ENCODE measurements at places on chromosomes 2 and 18. TPM values are rescaled to one million over a fixed set of nuclear protein-coding genes. Genes with fewer than 3 reads are reported as not detected.

DNA sequence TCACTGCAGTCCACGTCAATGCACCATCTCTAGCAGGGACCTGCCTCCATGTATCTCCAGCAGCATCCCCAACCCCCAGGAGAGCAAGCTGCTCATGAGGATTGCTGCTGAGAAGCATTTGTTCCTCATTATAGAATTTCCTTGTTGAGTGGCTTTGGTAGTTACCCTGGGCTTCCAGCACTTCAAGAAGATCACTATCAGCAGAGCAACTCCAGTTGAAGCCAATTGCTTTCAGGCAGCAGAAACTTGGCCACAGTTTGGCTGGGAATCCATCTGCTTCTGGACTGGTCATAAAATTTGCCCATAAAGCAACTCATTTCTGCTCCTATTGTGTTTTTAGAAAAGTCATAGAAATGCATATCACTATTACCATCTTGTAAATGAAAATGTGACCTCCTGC lies 17.4 kb downstream of the TRPM8 start:
- no peak overlapping the region for H3K27ac ChIP-seq
- H3K36me3 ChIP-seq, result no peaks in the 10 kb centered on the region

GRCh38 chr2:188404341-188405004 lies 112.8 kb downstream of the GULP1 start:
- no peaks in the 10 kb centered on the region for H3K27me3 ChIP-seq
- no peaks in the 10 kb centered on the region for H3K36me3 ChIP-seq
- H3K4me3 ChIP-seq, result no peak overlapping the region
- no peak for DNase-seq

DNA sequence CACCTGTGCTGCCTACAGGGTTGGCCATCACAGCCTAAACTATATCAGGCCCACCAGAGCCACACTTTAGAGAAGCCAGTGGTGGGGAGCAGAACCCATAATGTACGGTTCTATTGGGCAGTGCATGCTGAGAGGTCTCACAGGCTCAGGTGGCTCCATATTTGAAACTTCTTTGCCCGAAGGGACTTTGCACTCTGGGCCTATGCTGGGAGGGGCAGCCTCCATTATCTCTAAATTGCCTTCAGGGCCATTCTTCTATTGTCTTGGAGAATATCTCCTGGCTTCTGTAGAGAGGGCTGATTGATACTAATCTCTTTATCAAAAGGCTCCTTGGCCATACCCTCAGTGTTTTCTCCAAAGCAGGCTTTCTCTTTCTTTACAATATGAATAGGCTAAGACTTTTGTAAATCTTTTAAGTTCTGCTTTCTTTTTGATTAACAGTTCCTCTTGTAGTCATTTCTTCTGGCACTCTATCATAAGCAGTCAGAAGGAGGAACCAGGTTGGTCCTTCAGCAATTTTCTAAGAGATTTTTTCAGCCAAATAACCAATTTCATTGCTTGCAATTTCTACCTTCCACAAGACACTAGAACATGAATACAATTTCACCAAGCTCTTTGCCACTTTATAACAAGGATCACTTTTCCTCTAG lies 44.5 kb downstream of the RPE start:
- H3K36me3 ChIP-seq, result peaks cover 14% of the 10 kb centered on the region
- H3K27me3 ChIP-seq, result no peaks in the 10 kb centered on the region
- no peak overlapping the region for H3K4me3 ChIP-seq
- H3K4me1 ChIP-seq, result no peaks in the 10 kb centered on the region

The LYG2 gene
- not detected for total RNA-seq

GRCh38 chr2:224181534-224182155 lies 142.6 kb upstream of the SERPINE2 start:
- H3K36me3 ChIP-seq, result no peaks in the 10 kb centered on the region
- no peaks in the 10 kb centered on the region for H3K4me1 ChIP-seq
- no peak for DNase-seq
- no peak overlapping the region for H3K4me3 ChIP-seq
- no peak overlapping the region for H3K27ac ChIP-seq

DNA sequence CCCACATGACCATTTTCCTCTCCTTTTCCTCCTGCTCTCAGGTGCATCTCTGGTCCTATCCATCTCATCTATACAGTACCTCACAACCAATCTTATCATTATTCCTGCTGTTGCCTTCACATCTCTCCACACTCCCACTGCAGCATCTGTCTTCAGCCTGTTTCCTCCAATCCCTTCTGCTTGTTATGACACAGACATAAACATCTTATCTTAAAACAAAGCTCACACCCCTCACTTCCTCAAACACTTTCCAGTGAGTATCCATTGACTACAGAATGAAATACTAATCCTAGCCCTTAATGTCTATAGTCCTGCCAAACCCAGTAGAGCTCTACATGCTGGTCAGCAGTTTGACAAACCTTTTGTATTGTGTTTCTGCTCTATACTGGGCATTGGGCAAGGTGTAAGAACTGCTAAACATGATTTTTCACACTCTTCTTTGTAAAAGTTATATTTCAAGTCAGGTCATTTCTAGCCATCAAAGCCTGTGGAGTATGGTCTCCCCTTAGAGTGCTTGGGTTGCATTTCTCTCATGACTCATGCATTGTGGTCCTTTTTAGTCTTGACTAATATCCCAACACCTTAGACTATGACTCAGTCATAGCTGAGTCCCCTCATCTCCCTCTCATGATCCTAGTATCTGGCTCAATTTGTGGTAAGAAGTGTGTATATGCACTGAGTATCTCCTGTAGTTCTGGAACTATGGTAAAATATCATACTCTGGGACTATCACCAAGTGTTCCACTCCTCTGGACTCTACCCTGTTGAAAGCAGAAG lies 187.0 kb downstream of the CYRIA start:
- H3K4me3 ChIP-seq, result no peak overlapping the region
- H3K36me3 ChIP-seq, result no peaks in the 10 kb centered on the region
- DNase-seq, result no peak
- no peak overlapping the region for H3K27ac ChIP-seq

GRCh38 chr2:174623690-174624089 lies 26.1 kb upstream of the WIPF1 start:
- H3K4me3 ChIP-seq, result no peak overlapping the region
- no peaks in the 10 kb centered on the region for H3K4me1 ChIP-seq
- no peaks in the 10 kb centered on the region for H3K27me3 ChIP-seq
- no peaks in the 10 kb centered on the region for H3K36me3 ChIP-seq
- H3K27ac ChIP-seq, result peak overlapping the region; percentile 22

- peak overlapping the region; percentile 95 for H3K27ac ChIP-seq
- DNase-seq, result no peak
- peak overlapping the region; percentile 89 for H3K4me3 ChIP-seq
- H3K4me1 ChIP-seq, result peaks cover 4% of the 10 kb centered on the region
- H3K36me3 ChIP-seq, result peaks cover 16% of the 10 kb centered on the region
These were observed 1.5 kb downstream of the KANSL3 start for GRCh38 chr2:96636551-96637171.

- no peaks in the 10 kb centered on the region for H3K27me3 ChIP-seq
- no peak overlapping the region for H3K27ac ChIP-seq
- H3K36me3 ChIP-seq, result no peaks in the 10 kb centered on the region
- H3K4me1 ChIP-seq, result no peaks in the 10 kb centered on the region
- H3K4me3 ChIP-seq, result no peak overlapping the region
These were observed 15.3 kb downstream of the CNDP1 start for GRCh38 chr18:74549591-74550104.

DNA sequence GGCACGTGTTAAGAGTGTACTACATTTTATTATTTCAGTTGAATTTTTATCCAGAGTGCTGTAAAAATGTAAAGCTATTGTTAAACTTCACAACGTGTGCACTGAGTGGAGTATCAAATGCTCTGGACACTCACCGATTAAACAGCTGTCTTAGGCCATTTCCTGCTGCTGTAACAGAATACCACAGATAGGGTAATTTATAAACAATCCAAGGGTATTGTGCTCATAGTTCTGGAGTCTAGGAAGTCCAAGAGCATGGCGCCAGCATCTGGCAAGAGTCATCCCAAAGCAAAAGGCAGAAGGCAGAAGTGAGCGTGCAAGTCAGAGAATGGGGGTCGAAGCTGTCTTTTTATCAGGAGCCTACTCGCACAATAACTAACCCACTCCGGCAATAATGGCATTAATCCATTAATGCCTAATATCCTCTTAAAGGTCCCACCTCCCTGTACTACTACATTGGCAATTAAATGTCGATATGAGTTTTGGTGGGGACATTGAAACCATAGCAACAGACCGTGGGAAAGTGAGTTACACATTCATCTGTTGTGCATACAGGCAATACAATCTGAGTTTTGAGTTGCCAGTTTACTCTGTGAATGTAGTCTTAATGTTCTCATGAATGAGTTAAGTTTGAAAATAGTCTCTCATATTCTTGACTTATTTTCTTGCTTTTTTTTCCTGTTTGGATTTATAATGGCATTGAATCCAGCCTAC lies 64.8 kb downstream of the ARMC9 start:
- no peak overlapping the region for H3K27ac ChIP-seq
- no peak for DNase-seq
- H3K27me3 ChIP-seq, result no peaks in the 10 kb centered on the region

The MAP3K19 gene
- total RNA-seq, result not detected

DNA sequence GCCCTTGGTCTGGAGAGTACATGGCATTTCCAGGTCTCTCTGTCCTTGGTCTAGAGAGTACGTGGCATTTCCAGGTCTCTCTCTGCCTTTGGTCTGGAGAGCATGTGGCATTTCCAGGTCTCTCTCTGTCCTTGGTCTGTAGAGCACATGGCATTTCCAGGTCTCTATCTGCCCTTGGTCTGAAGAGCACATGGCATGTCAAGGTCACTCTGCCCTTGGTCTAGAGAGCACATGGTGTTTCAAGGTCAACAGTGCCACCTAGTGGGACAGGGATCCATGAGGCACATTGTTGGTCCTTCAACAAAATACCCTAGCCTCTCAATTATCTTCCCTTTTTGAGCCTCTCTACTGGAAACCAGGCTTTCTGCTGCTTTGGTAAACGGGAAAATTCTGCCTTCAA lies 250.2 kb downstream of the OTX1 start:
- H3K27ac ChIP-seq, result no peak overlapping the region
- no peaks in the 10 kb centered on the region for H3K27me3 ChIP-seq
- DNase-seq, result no peak
- no peaks in the 10 kb centered on the region for H3K36me3 ChIP-seq

The ASPRV1 gene
- total RNA-seq, result 4.3 TPM

GRCh38 chr2:207868855-207869596 lies 99.3 kb upstream of the FZD5 start:
- no peaks in the 10 kb centered on the region for H3K4me1 ChIP-seq
- no peaks in the 10 kb centered on the region for H3K27me3 ChIP-seq
- no peak for DNase-seq
- no peaks in the 10 kb centered on the region for H3K36me3 ChIP-seq

GRCh38 chr2:10688921-10689807 lies 611 bp downstream of the NOL10 start:
- peaks cover under 1% of the 10 kb centered on the region for H3K36me3 ChIP-seq
- H3K4me1 ChIP-seq, result peaks cover 6% of the 10 kb centered on the region
- H3K4me3 ChIP-seq, result peak overlapping the region; percentile 90
- no peaks in the 10 kb centered on the region for H3K27me3 ChIP-seq
- DNase-seq, result no peak

DNA sequence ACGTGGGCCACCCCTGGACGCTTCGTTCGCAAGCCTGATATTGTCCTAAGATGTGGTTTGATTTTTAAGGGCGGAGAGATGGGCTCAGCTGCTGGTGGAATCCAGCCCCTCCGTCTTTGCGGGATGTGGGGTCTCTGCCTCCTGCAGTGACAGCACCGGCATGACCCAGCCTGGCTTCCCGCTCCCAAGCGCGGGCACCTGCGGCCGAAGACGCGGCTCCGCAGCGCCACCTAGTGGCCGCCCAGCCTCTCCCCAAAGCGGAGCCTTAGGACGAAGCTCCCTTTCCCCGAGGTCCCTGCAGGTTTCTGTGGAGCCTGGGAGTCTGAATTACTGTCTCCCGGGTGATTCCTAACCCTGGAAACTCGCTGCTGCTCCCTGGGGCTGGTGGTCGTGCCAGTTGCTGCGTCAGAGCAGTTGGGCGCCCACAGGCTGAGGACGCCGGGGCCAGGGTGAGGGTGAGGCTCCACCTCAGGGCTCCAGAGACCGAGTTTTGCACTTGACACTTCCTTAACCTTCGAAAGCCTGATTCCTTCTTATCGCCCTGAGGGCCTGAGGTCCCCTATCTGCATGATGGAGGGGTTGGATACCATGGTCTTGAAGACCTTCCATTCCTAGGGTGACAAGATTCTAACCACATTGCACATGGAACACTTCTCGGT lies 137.5 kb downstream of the TPO start:
- no peaks in the 10 kb centered on the region for H3K27me3 ChIP-seq
- no peaks in the 10 kb centered on the region for H3K36me3 ChIP-seq
- no peak overlapping the region for H3K27ac ChIP-seq
- peaks cover 4% of the 10 kb centered on the region for H3K4me1 ChIP-seq
- H3K4me3 ChIP-seq, result no peak overlapping the region

DNA sequence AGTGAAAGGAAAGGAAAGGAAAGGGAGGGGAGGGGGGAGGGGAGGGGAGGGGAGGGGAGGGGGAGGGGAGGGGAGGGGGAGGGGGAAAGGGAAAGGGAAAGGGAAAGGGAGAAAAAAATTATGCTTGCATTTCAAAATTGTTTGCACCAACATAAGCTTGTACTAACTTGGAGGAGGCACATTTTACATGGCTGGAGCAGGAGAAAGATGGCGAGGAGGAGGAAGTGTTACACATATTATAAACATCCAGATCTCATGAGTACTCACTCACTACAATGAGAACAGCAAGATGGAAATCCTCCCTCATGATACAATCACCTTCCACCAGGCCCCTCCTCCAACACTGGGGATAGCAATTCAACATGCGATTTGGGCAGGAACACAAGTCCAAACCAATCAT lies 660.2 kb upstream of the CDH2 start:
- H3K27ac ChIP-seq, result no peak overlapping the region
- H3K4me3 ChIP-seq, result no peak overlapping the region
- H3K4me1 ChIP-seq, result no peaks in the 10 kb centered on the region
- H3K36me3 ChIP-seq, result no peaks in the 10 kb centered on the region
- DNase-seq, result no peak

GRCh38 chr18:35171315-35171987 lies 69.4 kb upstream of the ZNF397 start:
- no peaks in the 10 kb centered on the region for H3K27me3 ChIP-seq
- DNase-seq, result no peak
- no peaks in the 10 kb centered on the region for H3K36me3 ChIP-seq
- no peak overlapping the region for H3K27ac ChIP-seq
- H3K4me1 ChIP-seq, result no peaks in the 10 kb centered on the region

GRCh38 chr2:160241251-160242137 lies 41.4 kb upstream of the ITGB6 start:
- H3K27ac ChIP-seq, result peak overlapping the region; percentile 88
- H3K27me3 ChIP-seq, result no peaks in the 10 kb centered on the region
- peak; percentile 81 for DNase-seq
- H3K36me3 ChIP-seq, result no peaks in the 10 kb centered on the region
- peaks cover 6% of the 10 kb centered on the region for H3K4me1 ChIP-seq

The SLC11A1 gene
- 16.4 TPM for total RNA-seq

- H3K36me3 ChIP-seq, result no peaks in the 10 kb centered on the region
- H3K27me3 ChIP-seq, result no peaks in the 10 kb centered on the region
- no peak overlapping the region for H3K27ac ChIP-seq
These were observed 1.6 kb downstream of the RAB27B start for GRCh38 chr18:54829856-54830255.

- H3K4me3 ChIP-seq, result no peak overlapping the region
- H3K27me3 ChIP-seq, result no peaks in the 10 kb centered on the region
- peaks cover 3% of the 10 kb centered on the region for H3K4me1 ChIP-seq
- H3K36me3 ChIP-seq, result peaks cover 2% of the 10 kb centered on the region
- H3K27ac ChIP-seq, result no peak overlapping the region
These were observed 30.5 kb downstream of the NAB1 start for GRCh38 chr2:190679391-190679790.
